ENCODE measurements at places on chromosomes 3 and 15.

GRCh38 chr3:46381625-46382024, 10.9 kb downstream of the CCR5 start:
- DNase-seq, result no peak

GRCh38 chr15:81612631-81613030, 238.6 kb upstream of the TMC3 start:
- DNase-seq, result no peak

- DNase-seq, result no peak
Observed at GRCh38 chr3:59084583-59084982, 34.8 kb upstream of the CFAP20DC start.

GRCh38 chr3:53346922-53347260, 452 bp downstream of the DCP1A start:
- no peak for DNase-seq

- DNase-seq, result no peak
Observed at GRCh38 chr15:82139823-82140268, 94.0 kb upstream of the MEX3B start.

GRCh38 chr15:100696452-100696851, 94.1 kb downstream of the ASB7 start:
- no peak for DNase-seq

- DNase-seq, result peak; percentile 25
Observed at GRCh38 chr3:46669191-46669999, 24.1 kb downstream of the ALS2CL start.

GRCh38 chr3:149581681-149582370, 76.0 kb downstream of the WWTR1 start:
- DNase-seq, result peak; percentile 31

GRCh38 chr3:194584866-194585265, 48.4 kb downstream of the TMEM44 start:
- DNase-seq, result no peak

DNA sequence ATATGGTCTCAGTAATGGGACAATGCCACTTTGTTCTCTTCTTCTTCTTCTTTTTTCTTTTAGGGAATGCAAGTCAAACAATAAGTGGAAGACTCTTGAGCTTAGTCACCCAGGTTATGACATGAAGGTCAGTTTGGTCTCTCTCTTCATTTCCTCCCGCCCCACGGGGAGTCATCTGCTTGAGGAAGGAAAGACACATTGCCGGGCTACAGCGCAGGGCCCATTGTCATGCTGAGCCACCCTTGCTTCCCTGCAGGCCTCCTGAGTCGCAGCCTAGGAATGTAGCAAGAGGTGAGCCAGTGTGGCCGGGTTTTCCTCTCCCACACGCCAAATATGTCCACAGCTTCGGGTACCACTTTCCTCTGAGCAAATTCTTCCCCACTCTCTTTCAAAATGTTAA, 47.6 kb downstream of the RAP2B start:
- DNase-seq, result peak; percentile 31

DNA sequence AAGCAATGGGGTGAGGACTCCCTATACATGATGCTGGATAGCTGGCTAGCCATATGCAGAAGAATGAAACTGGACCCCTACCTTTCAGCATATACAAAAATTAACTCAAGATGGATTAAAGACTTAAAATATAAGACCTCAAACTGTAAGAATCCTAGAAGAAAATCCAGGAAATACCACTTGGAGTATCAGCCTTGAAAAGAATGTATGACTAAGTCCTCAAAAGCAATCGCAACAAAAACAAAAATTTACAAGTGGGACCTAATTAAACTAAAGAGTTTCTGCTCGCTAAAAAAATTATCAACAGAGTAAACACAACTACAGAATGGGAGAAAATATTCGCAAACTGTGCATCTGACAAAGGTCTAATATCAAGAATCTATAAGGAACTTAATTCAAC, 94.3 kb downstream of the XRN1 start:
- no peak for DNase-seq

GRCh38 chr3:193240436-193240849, 579 bp upstream of the PLAAT1 start:
- DNase-seq, result no peak

GRCh38 chr15:70523192-70523591, 240.2 kb downstream of the UACA start:
- no peak for DNase-seq

- no peak for DNase-seq
Observed at GRCh38 chr3:29333576-29333975, 52.7 kb downstream of the RBMS3 start.

DNA sequence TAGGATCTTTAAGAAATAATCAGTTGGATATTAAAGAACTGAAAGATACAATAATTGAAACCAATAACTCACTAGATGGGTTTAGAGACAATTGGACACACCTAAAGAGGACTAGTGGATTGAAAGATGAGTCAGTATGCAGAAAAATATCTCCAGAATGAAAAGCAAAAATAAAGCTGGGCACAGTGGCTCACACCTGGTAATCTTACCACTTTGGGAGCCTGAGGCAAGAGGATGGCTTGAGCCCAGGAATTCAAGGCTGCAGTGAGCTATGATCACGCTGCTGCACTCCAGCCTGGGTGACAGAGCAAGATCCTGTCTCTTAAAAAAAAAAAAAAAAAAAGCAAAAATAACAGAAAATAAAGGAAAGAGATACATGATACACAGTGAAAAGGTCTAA, 37.4 kb upstream of the CCDC174 start:
- DNase-seq, result no peak

GRCh38 chr3:127018306-127018828, 35.5 kb downstream of the PLXNA1 start:
- no peak for DNase-seq

DNA sequence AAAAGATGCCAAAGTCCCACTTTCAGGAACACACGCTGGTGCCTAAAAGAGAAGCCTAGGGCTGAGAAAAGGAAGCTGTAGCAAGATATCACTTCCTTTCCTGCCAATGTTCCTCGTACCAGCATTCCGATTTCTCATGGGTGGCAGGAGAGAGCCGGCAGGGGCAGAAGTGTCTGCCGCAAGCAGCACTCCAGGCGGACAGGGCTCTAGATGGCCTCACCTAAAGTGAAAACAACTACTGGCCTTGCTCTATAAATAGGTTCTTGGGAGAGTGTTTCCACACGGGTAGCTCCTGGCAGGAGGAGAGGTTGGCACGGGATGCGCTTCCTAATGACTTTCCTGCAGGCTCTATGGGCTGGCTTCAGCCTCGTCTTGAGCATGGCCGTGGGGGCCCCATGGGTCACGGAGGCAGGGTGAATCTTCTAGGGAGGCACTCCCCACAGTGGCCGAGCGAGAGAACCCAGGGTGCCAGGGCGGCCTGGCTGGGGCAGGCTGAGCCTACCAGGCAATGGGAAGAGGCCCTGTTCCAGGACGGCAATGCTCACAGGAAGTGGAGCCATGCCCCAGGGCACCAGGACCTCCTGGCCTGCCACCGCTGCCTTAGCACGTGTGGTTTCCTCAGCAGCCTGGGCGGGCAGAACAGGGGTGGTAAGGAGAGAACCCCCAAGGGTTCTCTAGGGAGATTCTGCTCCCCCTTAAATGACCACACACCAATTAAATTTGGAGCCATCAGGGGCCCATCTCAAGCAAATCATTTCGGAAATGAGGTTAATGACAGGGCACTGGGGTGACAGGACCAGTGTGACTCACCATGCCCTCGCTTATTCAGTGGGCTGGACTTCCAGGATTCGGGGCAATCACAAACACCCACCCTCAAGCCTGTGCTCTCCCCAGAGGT, 14.6 kb upstream of the DUSP7 start:
- no peak for DNase-seq

DNA sequence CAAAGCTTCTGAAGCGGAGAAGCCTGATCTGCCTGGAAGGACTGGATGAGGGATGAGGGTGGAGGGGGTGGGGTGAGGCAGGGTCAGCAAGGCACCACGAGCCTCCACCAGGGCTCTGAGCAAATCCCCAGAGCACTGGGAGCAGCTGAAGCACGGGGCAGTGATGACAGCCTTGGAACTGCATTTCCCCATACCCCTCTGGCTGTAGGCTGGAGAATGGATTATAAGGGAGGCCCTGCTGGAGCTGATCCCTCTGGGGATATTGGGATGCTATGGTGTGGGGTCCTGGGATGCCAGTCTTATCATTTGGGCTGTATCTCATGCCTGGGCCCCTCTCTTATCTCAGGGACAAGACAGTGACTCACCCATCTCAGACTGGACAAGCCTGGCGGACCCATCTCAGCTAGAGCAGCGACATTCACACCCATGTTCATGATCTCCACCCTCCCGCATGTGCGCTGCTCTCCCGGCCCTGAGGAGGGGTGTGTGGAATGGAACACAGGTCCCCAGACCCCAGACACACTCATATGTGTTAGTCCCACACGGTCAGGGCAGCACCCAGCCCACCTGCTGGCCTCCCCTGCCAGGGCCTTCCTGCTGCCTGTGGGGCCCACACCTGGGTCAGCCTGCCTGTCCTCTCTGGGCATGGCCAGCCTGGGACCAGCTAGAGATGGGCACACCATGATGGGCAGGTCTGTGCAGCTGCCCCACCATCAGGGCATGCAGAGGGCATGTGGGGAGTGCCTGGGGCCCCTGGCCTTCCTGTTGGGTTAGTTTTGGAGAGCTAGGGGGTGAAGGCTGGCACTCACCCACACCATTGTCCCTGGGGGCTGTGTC, 97.1 kb downstream of the FBLN2 start:
- DNase-seq, result no peak

DNA sequence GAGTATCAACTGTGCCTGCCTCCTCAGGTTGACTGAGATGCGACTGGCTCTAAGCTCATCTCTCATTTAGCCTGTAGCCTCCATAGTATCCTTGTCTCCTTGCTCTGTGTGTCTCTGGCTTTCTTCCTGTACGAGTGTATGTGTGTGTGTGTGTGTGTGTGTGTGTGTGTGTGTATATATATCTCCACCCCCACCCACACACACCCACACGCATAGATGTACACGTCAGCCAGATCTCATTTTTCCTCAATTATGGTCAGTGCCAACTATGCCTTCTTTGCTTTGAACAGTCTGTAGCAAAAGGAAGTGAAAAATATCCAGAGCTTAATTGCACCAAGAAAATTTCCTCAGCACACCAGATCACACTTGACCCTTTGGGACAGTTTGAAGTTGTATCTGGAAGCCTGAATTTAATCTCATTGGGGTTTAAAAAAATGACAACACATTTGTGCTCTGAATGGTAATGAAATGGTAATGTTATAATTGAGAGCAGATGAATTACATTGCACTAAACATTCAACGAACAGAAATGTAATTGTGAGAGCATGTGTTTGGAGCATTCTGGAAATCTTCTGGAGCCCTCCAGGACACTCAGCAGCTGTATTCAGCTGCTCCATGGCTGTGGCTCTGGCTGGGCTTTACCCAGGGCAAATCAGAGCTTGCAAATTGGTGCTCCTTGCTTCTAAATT, 63.6 kb downstream of the RYR3 start:
- no peak for DNase-seq

- no peak for DNase-seq
Observed at GRCh38 chr3:160779040-160779439, 23.0 kb downstream of the PPM1L start.

DNA sequence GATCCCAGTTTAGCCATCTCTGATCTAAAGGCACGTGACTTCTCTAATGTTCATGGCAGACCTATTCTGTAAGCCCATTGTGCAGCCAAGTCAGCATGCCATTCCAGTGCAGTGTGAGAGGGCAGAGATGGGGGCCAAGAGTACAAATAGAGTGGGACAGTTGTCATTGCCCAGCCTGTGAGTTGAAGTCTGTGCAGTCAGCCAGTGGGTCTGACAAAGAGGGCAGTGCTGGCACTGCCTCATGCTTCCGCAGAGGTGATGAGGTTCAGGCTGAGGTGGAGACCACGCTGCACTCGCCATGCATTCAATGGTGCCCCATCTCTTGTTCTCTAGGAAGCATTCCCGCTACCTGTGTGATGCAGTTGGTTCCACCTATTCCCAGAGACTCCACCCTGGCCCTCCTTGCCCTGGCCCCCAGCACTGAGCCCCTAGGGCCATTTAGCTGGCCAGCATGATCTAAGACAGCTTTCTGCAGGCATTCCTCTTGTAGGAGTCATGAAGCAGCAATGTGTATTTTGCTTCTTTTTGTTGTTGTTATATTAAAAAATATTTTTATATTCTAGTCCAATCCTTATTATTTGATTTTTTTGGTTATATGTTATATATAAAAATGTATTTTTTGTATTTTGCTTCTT, 3.7 kb downstream of the MRAS start:
- DNase-seq, result no peak

DNA sequence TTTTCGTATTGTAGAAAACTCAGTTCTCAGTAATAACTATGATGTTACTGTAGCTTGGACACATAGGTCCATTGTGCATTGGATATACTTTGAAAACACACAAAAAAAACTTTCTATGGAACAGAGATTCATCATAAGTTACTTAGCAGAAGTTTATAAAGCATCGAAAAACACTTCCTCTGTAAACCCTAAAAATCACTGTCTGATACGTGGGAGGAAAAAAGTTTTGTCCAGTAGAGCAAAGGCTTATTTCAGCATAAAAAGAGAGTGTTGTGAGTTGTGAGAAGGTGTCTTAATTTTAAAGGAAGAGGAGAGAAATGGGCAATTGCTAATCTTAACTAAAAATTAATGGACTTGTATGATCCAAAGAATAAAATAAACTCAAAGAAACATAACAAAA, 64.8 kb downstream of the OSTN start:
- DNase-seq, result no peak

GRCh38 chr3:147645761-147646160, 236.6 kb downstream of the ZIC1 start:
- no peak for DNase-seq

GRCh38 chr15:83436513-83437158, 10.5 kb upstream of the SH3GL3 start:
- peak; percentile 15 for DNase-seq

DNA sequence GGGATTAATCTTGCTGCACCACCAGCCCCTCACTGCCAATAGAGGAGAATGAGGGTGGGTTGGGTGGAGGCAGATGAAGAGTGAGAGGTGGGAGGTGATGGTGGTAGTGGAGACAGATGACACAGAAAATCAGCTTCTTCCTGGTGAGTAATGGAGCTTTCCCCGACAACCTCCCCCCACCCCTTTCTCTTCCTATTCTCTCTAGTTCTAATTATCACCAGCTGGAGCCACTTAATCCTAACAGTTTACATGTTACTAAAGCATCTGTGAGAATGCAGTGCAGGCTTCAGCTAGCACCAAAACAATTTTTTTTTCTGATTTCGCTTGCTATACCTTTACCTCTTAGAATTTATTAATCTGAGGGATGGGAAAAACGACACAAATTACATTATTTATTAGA, 116.1 kb upstream of the DNAJC19 start:
- DNase-seq, result no peak

GRCh38 chr15:72249142-72249810, 18.3 kb upstream of the PKM start:
- no peak for DNase-seq

DNA sequence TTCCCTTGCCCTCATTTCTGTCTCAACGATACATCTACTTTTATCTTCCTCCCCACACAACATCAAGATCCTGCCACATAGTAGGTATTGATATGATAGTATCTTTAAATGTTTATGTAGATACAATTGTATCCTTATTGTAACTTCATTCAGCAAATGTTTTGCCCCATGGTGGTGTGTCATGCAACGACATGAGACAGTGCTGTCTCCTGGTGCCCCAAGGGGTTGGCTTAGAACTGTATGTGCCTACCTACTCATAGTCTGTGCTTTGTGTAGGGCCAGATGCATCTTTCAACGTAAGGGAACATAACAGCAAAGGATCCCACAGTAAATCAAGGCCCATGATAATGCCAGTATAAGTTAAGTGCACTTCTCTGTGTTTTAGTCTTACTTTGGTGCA, 2.8 kb upstream of the CD47 start:
- DNase-seq, result no peak
